Nephron progenitor cell (in vitro differentiated cells): ENCODE measurements at places on chromosomes 16 and 17.

DNA sequence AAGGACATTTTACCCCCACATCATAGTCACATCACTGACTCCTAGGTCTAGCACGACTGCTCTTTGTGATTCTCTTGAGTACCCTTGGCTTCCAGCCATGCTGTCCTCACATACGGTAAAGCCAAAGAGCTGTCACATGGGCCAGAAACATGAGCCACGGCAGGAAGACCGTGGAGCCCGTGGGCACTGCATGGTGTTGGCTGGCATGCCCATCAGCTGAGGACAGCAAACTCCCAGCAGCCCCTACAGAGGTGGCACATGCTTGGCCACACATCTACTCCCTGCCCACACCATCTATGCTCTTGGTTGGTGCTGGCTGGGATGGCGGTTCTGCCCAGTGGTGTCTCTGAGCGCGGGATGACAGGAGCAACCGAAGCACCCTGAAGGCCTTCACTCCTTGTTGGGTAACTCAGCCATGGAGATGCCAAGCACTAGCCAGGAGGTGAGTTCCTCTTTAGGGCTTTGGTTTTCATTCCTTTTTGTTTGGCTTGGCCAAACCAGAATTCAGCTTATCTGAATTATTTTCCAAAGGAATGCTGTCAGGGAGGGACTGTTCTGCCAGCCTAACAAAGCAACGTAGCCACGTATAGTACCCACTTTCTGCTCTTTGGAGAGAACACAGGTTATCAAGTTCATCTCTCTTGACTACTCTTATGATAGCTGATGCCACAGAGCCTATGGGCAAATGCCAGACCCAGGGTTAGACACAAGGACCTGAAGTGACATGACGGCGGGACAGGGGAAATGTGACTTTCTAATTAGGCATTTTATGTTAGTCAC lies 10.0 kb downstream of the TNFAIP1 start:
- no peak overlapping the region for H3K4me3 ChIP-seq
- H3K27me3 ChIP-seq = no peaks in the 10 kb centered on the region
- H3K4me1 ChIP-seq = no peaks in the 10 kb centered on the region
- peaks cover 54% of the 10 kb centered on the region for H3K36me3 ChIP-seq
- DNase-seq = no peak
- H3K27ac ChIP-seq = peak overlapping the region; percentile 92

DNA sequence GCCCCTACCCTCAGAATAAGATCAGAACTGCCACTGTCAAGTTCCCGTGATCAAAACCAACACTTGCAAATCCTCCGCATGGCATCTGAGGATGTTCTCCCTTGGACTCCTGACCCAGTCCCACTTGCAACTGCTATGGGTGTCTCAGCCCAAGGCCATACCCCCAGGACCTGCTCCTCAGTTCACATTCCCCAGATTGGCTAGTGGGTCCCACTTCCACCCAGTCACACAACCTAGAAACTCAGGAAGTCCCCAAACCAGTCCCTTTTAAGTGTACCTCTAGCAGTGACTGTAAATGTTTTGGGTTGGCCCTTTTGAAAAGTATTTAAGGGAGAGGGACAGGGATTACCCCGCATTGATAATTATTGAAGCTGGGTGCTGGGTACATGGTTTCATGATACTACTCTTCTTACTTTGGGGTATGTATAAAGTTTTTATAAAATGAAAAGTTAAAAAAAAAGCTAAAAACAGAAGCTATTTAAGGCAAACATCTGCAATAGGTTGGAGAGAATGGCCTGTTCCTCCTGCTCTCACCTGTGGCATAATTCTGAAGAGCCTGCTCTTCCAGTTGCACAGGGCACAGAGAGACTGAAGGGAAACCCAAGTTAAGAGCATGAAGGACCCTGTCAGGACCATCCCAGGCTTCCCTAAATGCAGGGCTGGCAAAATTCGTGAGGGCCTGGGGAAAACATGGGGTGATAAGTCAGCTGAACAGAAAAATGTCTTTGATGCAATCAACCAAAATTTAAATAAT lies 42.5 kb downstream of the ERN1 start:
- no peaks in the 10 kb centered on the region for H3K36me3 ChIP-seq
- H3K27me3 ChIP-seq = peaks cover 3% of the 10 kb centered on the region
- no peak overlapping the region for H3K27ac ChIP-seq
- no peak for DNase-seq

DNA sequence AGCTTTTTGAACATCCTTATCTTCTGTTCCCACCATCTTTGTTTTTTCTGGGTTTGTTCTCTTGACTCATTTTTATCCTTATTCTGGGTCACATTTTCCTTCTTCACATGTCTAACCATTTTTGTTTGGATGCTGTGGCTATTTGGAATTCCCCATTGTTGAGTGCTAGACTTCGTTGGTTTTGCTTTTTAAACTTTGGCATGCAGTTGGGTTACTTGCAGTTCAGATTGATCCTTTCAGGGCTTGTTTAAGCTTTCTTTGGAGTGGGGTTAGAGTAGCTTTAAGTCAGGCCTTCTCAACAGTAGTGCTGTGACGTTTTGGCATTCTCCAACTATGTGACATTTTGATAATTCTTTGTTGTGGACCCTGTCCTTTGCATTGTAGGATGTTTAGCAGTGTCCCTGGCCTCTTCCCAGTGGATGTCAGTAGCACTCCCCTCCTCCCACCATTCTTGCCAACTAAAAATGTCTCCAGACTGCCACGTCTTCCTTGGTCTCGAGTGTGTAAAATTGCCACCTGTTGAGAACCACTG lies 21.1 kb downstream of the PRMT7 start:
- H3K36me3 ChIP-seq = peaks cover 33% of the 10 kb centered on the region
- H3K27ac ChIP-seq = peak overlapping the region; percentile 57
- peaks cover 5% of the 10 kb centered on the region for H3K4me1 ChIP-seq
- DNase-seq = no peak
- H3K27me3 ChIP-seq = no peaks in the 10 kb centered on the region

DNA sequence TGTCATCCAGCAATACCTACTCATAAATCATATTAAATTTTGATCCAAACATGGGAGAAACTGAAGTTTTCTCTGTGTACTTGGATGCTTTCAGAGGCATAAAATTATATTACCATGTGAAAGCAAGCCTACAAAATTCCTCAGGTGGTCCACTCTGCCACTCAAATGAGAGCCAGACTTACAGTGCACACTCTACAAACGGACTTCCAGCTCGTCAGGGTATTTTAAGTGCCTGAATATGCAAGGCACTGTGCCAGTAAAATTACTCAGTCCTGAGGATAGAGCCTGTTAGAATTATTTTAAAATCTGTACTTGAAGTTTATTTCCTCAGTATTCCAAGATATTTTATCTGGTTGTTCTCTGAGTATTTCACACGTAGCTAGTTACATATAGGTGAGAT lies 54.5 kb downstream of the TENT4B start:
- peaks cover 8% of the 10 kb centered on the region for H3K36me3 ChIP-seq
- no peak overlapping the region for H3K4me3 ChIP-seq
- H3K27ac ChIP-seq = no peak overlapping the region
- DNase-seq = no peak
- peaks cover 51% of the 10 kb centered on the region for H3K4me1 ChIP-seq

DNA sequence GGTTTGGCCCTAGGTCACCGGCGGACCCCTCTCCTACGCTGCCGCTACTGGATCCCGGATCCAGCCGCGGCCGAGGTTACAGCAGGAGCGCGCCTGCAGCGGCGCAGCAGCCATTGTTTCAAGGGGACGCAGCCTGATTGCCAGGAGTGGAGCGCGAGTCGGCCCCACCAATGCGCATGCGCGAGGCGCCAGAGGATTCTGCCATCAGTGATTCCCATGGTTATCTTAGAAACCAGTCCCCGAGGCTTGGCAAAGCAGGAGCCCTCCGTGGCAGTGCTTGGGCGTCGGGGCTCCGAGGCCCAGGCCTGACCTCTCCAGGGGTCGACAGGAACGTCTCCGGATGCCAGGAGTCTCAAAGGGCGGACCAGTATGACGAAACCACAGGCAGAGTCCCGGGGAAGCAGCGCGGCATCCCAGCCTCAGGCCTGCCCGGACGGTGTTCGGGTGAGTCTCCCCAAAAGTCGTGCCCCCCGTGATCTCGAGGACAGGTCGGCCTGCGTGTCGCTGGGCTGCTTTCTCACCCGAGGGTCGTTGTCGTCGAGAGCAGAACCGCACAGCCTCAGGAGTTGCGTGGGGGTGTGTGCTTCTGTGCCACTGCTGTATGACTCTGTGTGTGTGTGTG lies 608.5 kb downstream of the KCNJ18 start:
- no peak for DNase-seq
- no peak overlapping the region for H3K27ac ChIP-seq
- no peak overlapping the region for H3K4me3 ChIP-seq
- peaks cover 4% of the 10 kb centered on the region for H3K36me3 ChIP-seq
- H3K27me3 ChIP-seq = no peaks in the 10 kb centered on the region

- peaks cover 18% of the 10 kb centered on the region for H3K27me3 ChIP-seq
- no peak overlapping the region for H3K27ac ChIP-seq
- no peaks in the 10 kb centered on the region for H3K36me3 ChIP-seq
- no peaks in the 10 kb centered on the region for H3K4me1 ChIP-seq
Observed at GRCh38 chr16:55710466-55710865, 54.7 kb downstream of the SLC6A2 start.

DNA sequence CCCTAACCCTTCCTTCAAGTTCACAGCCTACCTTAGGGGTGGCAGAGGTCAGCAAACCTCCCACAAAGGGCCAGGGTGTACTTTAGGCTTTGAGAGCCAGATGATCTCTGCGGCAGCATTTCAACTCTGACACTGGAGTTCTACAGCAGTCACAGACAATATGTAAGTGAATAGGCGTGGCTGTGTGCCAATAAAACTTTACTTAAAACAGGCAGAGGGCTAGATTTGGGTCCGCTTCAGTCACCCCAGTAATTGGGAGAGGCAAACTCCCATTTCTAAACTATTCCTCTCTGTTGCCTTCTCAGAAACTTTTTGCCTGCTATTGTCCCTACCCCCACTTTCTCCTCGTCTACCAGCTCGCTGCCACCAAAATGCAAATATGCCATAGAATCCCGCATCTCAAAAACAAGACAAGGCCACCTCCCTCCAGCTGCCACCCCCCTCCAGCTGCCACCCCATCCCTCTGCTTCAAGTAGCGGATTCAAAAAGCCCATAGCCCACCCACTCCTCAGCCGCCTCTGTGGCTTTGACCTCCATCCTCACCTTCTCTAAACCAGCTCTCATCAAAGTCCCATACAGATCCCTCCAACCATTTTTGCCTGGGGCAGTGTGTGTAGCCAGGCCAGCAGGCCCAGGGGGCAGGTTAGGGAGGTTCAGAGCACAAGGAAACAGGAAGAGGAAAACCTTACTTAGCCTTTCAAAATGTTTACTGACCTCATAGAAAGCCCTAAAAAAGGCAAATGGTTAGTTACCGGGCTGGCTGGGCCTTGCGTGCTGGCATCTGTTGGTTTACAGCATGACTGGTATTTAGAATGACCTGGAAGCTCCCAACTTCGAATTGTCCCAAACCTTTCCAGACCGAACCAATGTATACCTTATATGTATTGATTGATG lies 19.9 kb upstream of the DNAH17 start:
- no peak overlapping the region for H3K27ac ChIP-seq
- no peak for DNase-seq
- H3K36me3 ChIP-seq = no peaks in the 10 kb centered on the region
- H3K27me3 ChIP-seq = peaks cover 6% of the 10 kb centered on the region
- H3K4me3 ChIP-seq = no peak overlapping the region
- peaks cover 27% of the 10 kb centered on the region for H3K4me1 ChIP-seq

DNA sequence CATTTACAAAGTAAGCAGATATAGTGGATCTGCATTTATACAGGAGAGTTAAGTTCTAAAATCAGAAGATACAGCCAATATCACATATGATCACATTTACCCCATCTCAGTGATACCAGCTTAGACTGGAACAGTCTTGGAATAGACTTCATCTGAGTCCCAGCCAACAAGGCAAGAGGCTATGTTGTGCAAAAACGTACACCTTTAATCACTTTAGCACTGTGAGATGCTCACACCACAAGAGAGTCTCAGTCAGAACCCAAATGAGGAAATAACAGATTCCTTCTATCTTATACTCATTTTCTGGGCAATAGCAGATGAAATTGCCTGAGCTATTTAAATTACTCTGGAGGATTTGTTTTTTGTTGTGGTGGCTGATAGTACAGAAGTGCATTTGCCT lies 145.6 kb downstream of the ANKFN1 start:
- no peak overlapping the region for H3K27ac ChIP-seq
- no peaks in the 10 kb centered on the region for H3K36me3 ChIP-seq
- H3K4me1 ChIP-seq = peaks cover 7% of the 10 kb centered on the region

DNA sequence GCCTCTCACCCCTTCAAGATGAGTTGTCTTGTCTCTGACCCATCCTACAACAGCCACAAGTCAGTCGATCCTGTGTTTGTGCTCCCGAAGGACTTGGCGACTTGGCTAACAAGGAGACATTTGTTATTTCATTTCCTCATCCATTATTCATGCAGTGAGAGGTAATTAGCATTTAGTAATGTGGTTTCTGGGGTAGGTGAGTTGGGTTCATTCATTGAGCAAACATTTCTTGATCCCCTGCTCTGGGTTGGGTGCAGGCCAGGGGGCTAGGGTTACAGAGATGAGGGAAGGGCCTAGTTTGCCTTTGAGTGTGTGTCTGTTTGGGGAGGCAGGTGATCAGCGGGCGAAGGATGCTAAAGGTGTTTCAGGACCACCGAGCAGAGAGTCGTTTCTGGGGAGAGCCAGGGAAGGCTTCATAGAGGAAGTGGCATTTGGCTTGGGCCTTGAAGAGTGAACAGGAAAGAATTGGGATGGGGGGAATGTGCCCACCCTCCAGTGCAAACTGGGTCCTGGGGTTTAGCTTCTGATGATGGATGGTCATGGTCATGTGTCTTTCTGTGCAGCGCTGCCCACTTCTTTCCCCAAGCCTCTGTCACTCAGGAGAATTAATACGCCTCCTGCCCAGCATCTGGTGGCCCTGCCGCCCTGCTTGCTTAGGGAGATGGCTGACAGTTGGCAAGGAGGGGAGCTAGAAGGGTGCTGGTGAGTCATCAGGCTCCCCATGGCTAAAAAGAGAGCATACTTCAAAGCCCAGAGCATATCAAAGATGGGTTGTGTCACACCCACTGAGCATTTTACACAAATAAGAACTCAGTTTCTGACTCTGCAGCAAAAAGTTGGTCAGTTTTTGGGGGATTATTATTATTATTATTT lies 38.5 kb downstream of the MSI2 start:
- H3K27me3 ChIP-seq = peaks cover 4% of the 10 kb centered on the region
- H3K27ac ChIP-seq = peak overlapping the region; percentile 95
- DNase-seq = no peak
- peaks cover 79% of the 10 kb centered on the region for H3K36me3 ChIP-seq
- H3K4me3 ChIP-seq = peak overlapping the region; percentile 56
- H3K4me1 ChIP-seq = peaks cover 64% of the 10 kb centered on the region

- peaks cover 64% of the 10 kb centered on the region for H3K27me3 ChIP-seq
- H3K4me1 ChIP-seq = peaks cover 27% of the 10 kb centered on the region
- no peak overlapping the region for H3K27ac ChIP-seq
- H3K36me3 ChIP-seq = peaks cover 6% of the 10 kb centered on the region
- DNase-seq = no peak
Observed at GRCh38 chr17:2048805-2049204, 6.1 kb upstream of the HIC1 start.

- no peaks in the 10 kb centered on the region for H3K36me3 ChIP-seq
- H3K4me3 ChIP-seq = no peak overlapping the region
- no peak for DNase-seq
- H3K4me1 ChIP-seq = no peaks in the 10 kb centered on the region
- H3K27me3 ChIP-seq = peaks cover 10% of the 10 kb centered on the region
Observed at GRCh38 chr16:6189216-6189615, 1091.6 kb upstream of the EEF2KMT start.
